ENCODE measurements at places on chromosomes 1 and 21.

- no peak for DNase-seq
Measured at GRCh38 chr1:12167493-12168429, 970 bp downstream of the TNFRSF1B start.

DNA sequence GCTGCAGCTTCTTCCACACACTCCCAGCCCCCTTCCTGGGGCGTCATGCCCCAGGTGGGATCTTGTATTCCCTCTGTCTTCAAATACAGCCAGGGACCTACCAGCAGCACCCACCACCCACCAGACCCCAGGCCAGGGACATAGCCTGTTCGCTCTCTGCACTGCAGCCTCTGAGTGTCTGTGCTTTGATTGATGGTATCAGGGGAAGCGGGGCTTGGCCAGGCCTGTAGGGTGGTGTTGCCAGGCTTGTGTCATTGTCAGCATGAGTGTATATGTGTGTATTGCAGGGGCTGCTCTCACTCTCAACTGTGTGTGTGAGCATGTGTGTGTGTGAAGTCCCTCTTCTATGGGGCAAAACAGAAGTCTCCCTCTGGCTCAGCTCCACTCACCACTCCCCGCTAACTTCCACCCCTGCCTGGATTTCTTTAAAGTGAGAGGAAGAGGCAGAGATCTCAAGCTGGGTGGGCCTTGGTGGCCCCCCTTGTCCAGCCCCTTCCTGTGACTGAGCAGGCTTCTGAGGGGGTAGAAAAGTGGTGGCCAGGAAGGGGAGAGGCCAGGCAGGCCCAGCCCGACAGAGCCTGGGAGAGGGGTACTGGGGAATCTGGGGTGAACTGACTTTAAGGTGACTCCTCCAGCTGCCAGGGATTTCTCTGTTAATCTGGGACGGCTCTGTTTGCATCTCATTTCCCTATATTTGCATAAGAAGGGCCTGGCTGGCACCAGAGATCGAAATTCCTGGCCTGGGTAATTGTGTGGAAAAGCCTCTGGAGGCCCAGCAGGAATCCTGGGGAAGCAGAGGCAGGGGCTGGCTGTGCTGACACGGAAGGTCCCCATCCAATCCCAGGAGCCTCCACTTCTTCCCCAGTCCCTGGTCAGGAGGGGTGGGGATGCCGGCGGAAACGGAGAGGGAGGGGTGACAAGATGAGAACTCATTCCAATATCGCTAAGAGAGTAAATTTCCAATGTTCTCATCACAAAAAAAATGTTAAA, 18.6 kb upstream of the ADGRB2 start:
- DNase-seq = no peak

GRCh38 chr1:248393050-248393449, 9.8 kb upstream of the OR2T1 start:
- DNase-seq = no peak

- no peak for DNase-seq
Measured at GRCh38 chr1:43887748-43888147, 45.9 kb upstream of the ARTN start.

GRCh38 chr1:231393668-231394067, 28.4 kb downstream of the EGLN1 start:
- DNase-seq = no peak

Measured in stimulated activated CD8-positive, alpha-beta memory T cell treated with anti-CD3 and anti-CD28 coated beads, Interleukin-7, amount 100 ng/mL, for 1 hour (primary cell).